GM12892 (cell line): ENCODE measurements at places on chromosomes 4 and X.

DNA sequence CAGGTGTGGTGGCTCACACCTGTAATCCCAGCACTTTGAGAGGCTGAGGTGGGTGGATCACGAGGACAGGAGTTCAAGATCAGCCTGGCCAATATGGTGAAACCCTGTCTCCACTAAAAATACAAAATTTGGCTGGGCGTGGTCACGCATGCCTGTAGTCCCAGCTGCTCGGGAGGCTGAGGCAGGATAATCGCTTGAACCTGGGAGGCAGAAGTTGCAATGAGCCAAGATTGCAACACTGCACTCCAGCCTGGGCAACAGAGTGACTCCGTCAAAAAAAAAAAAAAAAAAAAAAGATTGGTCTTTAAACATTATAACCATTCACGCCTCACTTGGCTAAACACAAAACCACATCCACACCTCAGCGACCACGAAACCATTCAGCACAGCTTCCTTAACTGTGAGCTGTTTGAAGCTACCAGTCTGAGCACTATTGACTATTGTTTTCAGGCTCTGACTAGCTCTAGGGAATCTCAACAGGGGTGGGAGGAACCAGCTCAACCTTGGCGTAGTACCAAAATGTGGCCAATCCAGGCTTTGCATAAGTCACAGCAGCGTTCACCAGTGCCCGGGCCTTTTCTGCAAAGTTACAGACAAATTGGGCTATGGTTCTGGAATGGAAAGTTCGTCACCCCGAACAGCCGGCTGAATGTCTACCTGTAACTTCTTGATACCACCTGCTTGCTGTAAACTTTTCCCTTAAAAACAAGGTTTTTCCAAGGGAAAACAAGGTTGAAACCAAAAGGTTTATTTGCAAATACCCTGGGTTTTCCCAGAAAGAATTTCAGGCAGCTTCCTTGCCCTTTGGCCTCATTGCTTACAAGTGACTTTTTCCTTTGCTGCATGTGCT, 73.6 kb upstream of the DHX15 start:
- no peak for DNase-seq

- no peak for DNase-seq
Observed at GRCh38 chrX:78595901-78596502, 63.1 kb downstream of the RTL3 start.

DNA sequence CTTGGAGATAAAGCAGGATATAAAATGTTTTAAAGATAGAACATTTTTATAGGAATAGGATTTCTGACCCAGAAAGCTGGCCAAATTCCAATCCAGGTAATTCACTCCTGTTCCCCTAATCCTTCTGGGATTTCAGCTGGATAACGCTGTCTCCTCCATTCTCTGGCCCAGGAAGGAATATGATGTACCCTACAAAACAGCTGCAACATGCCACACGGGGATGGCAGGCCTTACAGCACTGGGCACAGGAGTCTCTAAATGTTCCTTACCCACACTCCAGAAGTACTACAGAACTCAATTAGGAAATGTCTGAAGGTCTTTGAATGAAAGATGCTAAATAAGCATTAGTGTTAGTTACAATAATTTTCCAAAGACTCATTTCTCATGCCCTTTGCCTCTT, 15.8 kb downstream of the CAMK2D start:
- no peak for DNase-seq

- DNase-seq, result no peak
Observed at GRCh38 chrX:132497432-132497831, 8.6 kb upstream of the MBNL3 start.

GRCh38 chr4:38949411-38950051, 81.9 kb downstream of the FAM114A1 start:
- no peak for DNase-seq

GRCh38 chr4:134202166-134202956, 772 bp upstream of the PABPC4L start:
- DNase-seq, result no peak

DNA sequence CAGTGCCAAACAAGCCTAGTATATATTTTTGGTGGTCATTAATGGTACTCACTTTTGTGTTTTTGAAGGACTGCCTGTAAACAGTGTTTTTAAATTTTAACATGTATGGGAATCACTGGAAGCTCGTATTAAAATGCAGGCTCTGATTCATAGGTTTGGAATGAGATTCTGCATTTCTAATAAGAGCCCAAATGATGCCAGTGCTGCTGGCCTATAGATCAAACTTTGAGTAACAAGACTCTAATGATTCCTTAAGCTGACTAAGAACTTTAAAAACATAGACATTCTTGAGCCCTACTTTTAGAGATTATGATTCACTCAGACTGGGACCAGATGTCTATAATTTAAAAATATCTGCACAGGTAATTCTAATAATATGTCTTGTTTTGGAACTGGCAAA, 823.2 kb upstream of the LCORL start:
- no peak for DNase-seq

- DNase-seq, result no peak
Observed at GRCh38 chr4:10140866-10141759, 24.5 kb upstream of the WDR1 start.

DNA sequence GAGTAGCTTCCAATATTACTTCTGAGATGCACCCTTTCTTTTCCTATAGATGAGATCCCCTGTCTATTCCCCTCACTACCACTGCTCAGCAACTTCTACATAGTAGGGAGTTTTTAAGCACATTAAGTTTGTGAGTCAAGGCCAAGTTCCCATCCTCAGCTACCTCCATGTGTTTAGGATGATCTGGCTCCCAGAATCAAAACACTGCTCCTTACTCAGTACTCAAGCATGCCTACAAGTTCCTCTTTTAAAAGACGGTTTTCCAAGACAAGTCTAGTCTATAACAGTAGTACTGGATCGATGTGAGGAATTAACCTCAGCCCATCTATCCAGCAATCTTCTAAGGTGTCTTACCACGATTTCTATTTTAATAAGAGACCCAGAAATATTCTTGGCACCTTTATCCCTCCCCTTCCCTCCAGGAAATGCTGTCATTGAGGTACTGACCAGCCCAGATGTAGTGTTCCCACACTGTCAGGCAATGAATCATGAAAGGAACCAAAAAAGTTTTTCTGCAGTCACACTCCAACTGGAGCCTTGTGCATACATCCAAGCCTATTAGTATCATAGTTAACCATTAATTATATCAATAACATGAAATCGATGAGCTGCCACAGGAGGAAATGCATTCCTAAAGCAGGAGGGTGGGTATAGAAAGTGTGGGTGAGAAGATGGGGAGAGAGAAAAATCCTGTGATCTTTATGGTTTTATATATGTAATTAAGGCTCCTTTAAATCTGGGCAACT, 29.6 kb downstream of the AREG start:
- DNase-seq, result no peak
